A549 treated with Mapracorat at 1 μM for 4 hours (cell line): ENCODE measurements at places on chromosomes 7 and 10. TPM values are rescaled to one million over a fixed set of nuclear protein-coding genes. Genes with fewer than 3 reads are reported as not detected.

ADGRA1 gene
- total RNA-seq = 0.05 to 0.40 TPM (median 0.14 TPM) in 5 replicates

ADAM8 gene
- 1.9 to 5.1 TPM (median 2.6 TPM) in 5 replicates for total RNA-seq

TAS2R41 gene
- not detected in 5 replicates for total RNA-seq

ABHD11 gene
- total RNA-seq = 21.2 to 29.3 TPM (median 24.5 TPM) in 5 replicates

IGFBP1 gene
- total RNA-seq = 42.0 to 63.6 TPM (median 60.6 TPM) in 5 replicates

TSPAN15 gene
- 83.0 to 108 TPM (median 104 TPM) in 5 replicates for total RNA-seq

ANKRD7 gene
- 0.28 to 0.58 TPM (median 0.32 TPM) in 4 of 5 replicates, not detected in the other for total RNA-seq

CLEC5A gene
- not detected in 5 replicates for total RNA-seq

PON1 gene
- 0.75 to 1.6 TPM (median 1.0 TPM) in 5 replicates for total RNA-seq

NPS gene
- not detected in 5 replicates for total RNA-seq

NKX6-2 gene
- total RNA-seq = 0.15 to 0.56 TPM (median 0.44 TPM) in 5 replicates

BUB3 gene
- total RNA-seq = 164 to 191 TPM (median 174 TPM) in 5 replicates

KCNMA1 gene
- 40.3 to 86.3 TPM (median 68.8 TPM) in 5 replicates for total RNA-seq

TMEM213 gene
- not detected in 5 replicates for total RNA-seq

SPDYE2 gene
- not detected in 5 replicates for total RNA-seq

IDE gene
- total RNA-seq = 18.4 to 26.6 TPM (median 24.6 TPM) in 5 replicates

CPEB3 gene
- total RNA-seq = 0.21 to 0.41 TPM (median 0.32 TPM) in 5 replicates

ZNF722 gene
- total RNA-seq = not detected in 5 replicates

KIAA1217 gene
- total RNA-seq = 1.6 to 2.5 TPM (median 1.7 TPM) in 5 replicates

RPEL1 gene
- 0.07 TPM in 1 of 5 replicates, not detected in the others for total RNA-seq

FAM20C gene
- total RNA-seq = 33.8 to 48.3 TPM (median 45.2 TPM) in 5 replicates

CAMK2B gene
- 0.12 to 0.58 TPM (median 0.23 TPM) in 5 replicates for total RNA-seq

AEBP1 gene
- 0.19 TPM in 1 of 5 replicates, not detected in the others for total RNA-seq

DLX6 gene
- not detected in 5 replicates for total RNA-seq

ANKRD22 gene
- 0.22 to 0.35 TPM (median 0.30 TPM) in 5 replicates for total RNA-seq

OPN4 gene
- not detected in 5 replicates for total RNA-seq

TMEM196 gene
- total RNA-seq = not detected in 5 replicates

FAM237B gene
- total RNA-seq = 0.04 to 0.06 TPM in 2 of 5 replicates, not detected in the others

MOGAT3 gene
- total RNA-seq = not detected in 5 replicates
